Left renal pelvis (tissue), 4 donors: ENCODE measurements at places on chromosomes 11 and 22. TPM values are rescaled to one million over a fixed set of nuclear protein-coding genes. Genes with fewer than 3 reads are reported as not detected.

The BCO2 gene
- 2.9 TPM for polyA plus RNA-seq

The IFITM2 gene
- polyA plus RNA-seq: 157 TPM

The CAPN5 gene
- polyA plus RNA-seq: 17.4 TPM

The TECTA gene
- 2.5 TPM for polyA plus RNA-seq

The ALDH3B1 gene
- 3.0 TPM for polyA plus RNA-seq

The MED19 gene
- polyA plus RNA-seq: 15.0 TPM

The CARNS1 gene
- polyA plus RNA-seq: 1.5 TPM

The ACRV1 gene
- polyA plus RNA-seq: 1.0 TPM

The SLC22A6 gene
- polyA plus RNA-seq: 34.7 TPM

The OR51B2 gene
- not detected for polyA plus RNA-seq

The AIFM3 gene
- 1.2 TPM for polyA plus RNA-seq

The ETS1 gene
- 83.5 TPM for polyA plus RNA-seq

The UEVLD gene
- 20.9 TPM for polyA plus RNA-seq

The MAPK8IP2 gene
- 0.72 TPM for polyA plus RNA-seq

The PARVB gene
- polyA plus RNA-seq: 24.2 TPM

The GAB4 gene
- not detected for polyA plus RNA-seq

The ANGPTL5 gene
- polyA plus RNA-seq: not detected

The MS4A3 gene
- 1.3 TPM for polyA plus RNA-seq

The CHST1 gene
- polyA plus RNA-seq: 7.7 TPM

The IL18 gene
- 14.3 TPM for polyA plus RNA-seq

The NXF1 gene
- 122 TPM for polyA plus RNA-seq

The GRM5 gene
- polyA plus RNA-seq: 0.14 TPM

The OR6A2 gene
- not detected for polyA plus RNA-seq

The SCGB1D4 gene
- polyA plus RNA-seq: not detected

The OR51B5 gene
- 0.42 TPM for polyA plus RNA-seq

The HPX gene
- polyA plus RNA-seq: 4.5 TPM

The RFPL3 gene
- polyA plus RNA-seq: not detected

The SPCS2 gene
- 223 TPM for polyA plus RNA-seq

The DCDC1 gene
- polyA plus RNA-seq: 4.6 TPM

The LIMK2 gene
- 49.9 TPM for polyA plus RNA-seq

The BRMS1 gene
- 28.6 TPM for polyA plus RNA-seq

The VPREB3 gene
- polyA plus RNA-seq: 0.56 TPM

The MAJIN gene
- polyA plus RNA-seq: 0.53 TPM

The ADM2 gene
- 0.83 TPM for polyA plus RNA-seq

The OR8K3 gene
- polyA plus RNA-seq: not detected

The IGLL1 gene
- 1.6 TPM for polyA plus RNA-seq

The SCGB1C1 gene
- polyA plus RNA-seq: not detected

The HEPN1 gene
- 0.96 TPM for polyA plus RNA-seq

The OR52J3 gene
- polyA plus RNA-seq: not detected

The NRIP3 gene
- 1.2 TPM for polyA plus RNA-seq

The KDM4E gene
- polyA plus RNA-seq: 0.11 TPM

The KCNJ4 gene
- 0.23 TPM for polyA plus RNA-seq

The OR8G1 gene
- not detected for polyA plus RNA-seq

The GDPD4 gene
- polyA plus RNA-seq: not detected

The VPREB1 gene
- not detected for polyA plus RNA-seq

The KCNC1 gene
- 0.88 TPM for polyA plus RNA-seq

The TEAD1 gene
- polyA plus RNA-seq: 94.0 TPM
